ENCODE measurements at places on chromosomes 12 and 14.

- no peak for DNase-seq
Observed at GRCh38 chr12:132131229-132131628, 12.9 kb downstream of the DDX51 start.

DNA sequence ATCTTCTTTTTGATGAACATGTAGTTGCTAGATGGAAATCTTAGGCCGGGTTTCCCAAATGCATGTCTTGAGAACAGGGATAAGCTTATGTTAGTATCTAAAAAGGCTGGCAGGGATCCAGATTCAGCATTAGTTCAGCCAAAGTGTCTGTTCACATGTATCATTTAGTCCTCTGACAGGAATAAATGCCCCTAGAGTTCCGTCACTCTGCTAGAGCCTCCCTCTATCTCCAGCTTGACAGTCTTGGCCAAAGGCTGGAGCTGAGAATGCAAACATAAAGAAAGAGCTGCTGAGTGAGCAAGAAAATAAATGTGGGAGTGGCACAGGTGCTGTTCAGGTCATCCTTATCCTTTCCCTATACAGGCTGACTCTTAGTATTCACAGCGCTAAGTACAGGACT is 13.8 kb upstream of the NELL2 start:
- no peak for DNase-seq

GRCh38 chr12:102376181-102376747 is 104.1 kb downstream of the IGF1 start:
- no peak for DNase-seq

DNA sequence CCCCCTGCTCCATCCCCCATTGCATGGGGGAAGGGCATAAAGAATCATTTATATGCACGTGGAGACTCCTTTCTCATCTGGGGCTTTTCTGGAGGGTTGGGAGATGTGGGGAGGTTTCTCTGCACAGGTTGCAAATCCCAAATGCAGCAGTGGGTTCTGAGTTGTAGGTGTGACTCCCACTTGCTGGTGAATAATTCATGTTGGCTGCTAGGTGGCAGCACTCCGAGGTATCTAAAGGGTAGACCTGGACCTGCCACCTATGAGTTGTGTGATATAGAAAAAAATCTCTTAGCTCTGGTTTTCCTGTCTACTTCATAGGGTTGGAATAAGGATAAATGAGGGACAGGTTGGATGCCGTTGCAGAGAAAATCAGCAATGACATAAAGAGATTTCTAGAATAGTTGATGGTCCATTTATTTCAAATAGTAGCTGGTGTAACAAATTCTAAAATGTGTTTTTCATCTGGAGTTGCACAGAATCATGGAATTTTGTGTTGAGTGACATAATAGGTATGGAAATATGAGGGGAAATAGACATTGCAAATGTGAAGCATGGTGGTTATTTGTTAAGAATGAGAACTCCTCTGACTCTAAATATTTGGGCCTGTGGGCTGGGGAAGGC is 4.6 kb downstream of the MARCHF9 start:
- no peak for DNase-seq

DNA sequence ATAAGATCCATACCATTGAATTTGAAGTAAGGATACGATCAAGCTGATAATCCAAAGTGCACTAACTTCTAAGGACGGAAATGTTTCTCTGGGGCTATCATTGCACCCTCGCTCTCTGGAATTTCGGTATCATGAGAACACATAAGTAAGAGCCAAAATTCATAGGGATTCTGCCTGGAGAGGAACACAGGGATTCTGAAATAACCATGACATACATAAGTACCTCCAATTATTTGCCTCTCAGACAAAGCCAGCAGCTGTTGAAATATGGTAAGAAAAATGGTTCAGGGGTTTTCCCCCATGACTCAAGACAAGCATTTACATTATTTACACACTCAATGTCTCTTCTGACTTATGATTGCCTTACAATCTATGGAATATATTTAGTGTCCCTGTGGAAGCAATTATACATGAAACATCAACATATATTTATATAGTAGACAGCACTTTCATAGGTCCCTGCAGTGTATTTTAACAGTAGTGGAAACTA is 1123.6 kb upstream of the SEL1L start:
- no peak for DNase-seq

DNA sequence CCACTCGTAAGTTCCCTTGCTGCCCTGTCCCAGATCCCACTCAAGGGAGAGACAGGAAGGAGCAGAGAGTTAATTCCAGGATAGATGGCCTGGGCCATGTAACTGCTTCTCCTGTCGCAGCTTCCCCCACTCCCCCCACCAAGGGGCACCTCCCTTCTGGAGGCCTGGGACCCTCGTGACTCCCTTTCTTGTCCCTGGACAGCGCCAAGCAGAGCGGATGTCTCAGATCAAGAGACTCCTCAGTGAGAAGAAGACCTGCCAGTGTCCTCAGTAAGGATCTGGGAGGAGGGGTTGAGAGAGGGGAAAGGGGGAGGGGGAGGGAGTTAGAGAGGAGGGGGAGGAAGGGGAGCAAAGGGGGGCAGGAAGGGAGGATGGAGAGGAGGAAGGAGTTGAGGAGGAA is 3.0 kb upstream of the GPR162 start:
- no peak for DNase-seq

GRCh38 chr14:86104691-86105265 is 574.8 kb downstream of the FLRT2 start:
- no peak for DNase-seq

All from brain pericyte (primary cell).